ENCODE measurements at places on chromosomes 16 and 17.
A peak's percentile ranks its signal among the peaks of the same experiment; 100 is the strongest.

- DNase-seq: no peak
Measured at GRCh38 chr16:50667497-50668367, 13.4 kb downstream of the SNX20 start.

DNA sequence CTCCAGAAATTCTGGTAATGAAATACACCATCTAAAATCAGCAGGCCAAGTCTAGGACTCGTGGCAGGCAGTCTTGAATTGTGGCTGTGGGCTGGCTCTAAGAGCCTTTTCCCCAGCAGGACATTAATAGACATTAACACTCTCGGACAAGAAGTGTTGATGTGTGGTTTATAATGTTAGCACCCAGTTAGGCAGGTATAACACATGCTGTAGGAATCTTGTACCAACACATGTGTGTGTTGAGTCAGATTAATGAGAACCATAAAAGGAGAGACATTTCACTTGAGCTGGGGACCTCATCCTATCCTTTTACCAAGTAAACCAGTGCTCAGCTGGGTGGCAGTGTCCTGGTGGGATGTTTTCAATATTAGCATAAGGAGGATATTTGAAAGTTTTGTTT is 264.5 kb downstream of the FTO start:
- DNase-seq: no peak

DNA sequence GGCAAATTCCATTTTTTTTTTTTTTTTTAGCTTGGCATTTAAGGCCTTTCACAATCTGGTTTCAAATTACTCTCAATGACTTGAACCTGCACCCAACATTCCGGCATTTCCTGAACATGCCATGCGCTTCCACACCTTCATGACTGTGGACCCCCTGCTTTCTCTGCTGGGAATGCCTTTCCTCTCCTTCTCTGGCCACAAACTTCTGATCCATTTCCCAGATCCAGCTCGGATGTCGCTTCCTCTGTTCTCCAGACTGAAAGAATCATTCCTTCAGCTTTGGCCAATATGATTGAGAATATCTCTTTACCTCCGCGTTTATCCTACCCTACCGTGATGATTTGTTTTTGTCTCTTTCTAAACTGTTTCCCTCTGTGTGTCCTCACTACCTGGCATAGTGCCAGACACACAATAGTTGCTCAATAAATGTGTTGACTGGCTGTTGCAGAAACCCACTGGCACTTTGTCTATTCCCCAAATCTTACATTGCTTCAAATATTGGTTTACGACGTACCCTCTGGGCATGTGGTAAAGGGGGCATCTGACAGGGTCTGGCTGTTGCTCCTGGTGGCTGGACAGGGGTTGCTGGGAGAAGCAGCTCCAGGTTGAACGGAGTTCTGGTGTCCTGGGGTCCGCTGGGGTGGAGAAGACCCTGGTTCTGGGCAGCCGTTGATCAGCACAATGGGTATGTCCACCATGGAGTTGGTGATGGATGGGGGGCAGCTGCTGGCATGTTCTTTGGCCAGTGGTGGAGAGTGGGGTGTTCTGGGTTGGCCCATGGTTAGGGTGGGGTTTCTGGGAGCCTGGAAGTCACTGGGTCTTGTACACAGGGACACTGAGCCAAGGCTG is 14.7 kb downstream of the TNS4 start:
- DNase-seq: no peak

- DNase-seq: no peak
Measured at GRCh38 chr17:28133562-28133970, 91.1 kb downstream of the NLK start.

DNA sequence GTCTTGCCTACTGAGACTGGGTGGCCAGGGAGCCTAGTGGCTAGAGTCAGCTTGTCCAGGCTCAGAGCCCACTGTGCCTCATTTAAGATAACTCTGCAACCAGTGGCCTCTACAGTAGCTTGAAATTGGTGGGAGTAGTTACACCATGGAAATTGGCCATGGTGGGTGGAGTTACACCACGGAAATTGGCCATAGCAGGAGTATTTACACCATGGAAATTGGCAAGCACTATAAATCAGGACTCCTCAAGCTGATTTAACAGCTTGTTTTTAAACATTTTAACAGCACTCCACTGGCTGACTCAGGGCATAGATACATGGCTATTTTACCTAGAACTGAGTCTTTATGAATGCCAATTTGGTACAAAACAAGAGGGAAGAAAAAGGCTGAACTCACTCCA is 27.7 kb upstream of the AKTIP start:
- DNase-seq: no peak

DNA sequence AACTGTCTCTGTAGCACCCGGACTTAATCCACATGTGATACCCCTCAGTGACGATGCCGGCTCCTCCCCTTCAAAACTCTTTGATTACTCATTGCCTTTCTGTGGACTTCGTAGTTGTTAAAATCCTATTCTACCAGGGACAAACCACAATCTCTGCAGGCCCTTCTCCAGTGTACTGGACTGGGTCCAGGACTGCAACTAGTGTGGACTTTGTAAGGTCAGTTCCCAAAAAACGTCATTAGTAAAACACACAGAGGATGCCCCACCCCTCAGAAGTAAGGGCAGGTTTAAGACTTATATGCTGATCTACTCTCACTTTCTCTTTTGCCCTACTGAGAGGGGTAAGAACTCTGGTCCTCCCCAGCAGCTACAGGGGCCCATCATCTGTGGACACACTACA is 10.5 kb upstream of the NUDT7 start:
- DNase-seq: no peak

DNA sequence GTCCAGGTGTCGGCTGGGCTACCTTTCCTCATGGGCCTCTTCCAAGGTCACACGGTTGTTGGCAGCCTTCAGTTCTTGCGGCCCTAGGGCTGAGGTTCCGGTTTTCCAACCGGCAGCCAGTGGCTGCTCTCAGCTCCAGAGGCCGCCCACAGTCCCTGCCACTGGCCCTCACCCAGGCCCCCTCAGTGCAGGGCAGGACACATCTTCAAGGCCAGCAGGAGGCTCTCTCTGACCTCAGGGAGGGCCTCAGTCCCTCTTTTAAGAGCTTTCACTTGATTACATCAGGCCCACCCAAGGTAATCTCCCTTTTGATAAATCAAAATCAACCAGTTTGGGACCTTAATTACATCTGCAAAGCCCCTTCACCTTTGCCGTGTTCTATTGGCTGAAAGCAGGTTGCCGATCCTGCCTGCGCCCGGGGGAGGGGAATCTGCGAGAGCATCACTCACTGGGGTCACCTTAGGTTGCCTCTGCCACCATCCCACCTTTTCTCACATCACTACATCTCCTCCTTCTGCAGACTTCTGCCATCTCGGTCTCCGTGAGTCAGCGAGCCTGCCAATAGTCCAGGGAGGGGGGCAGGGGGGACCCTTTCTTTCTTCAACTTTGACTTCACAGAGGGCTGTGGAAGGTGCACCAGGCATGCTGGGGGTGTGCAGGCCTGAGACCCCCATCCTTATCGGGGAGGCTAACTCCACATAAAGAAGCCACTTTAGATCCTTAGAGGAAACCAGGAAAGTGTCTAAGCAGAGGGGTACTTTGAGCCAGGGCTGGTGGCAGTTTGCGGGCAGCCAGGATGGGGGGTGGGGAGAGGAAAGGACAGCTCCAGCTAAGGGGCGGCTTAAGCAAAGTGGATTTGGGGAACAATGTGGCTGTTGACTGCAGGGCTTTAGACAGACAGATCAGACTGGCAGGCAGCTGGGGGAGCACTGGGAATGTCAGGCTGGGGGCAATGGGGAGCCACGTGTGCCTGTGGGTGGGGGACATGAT is 28.8 kb upstream of the NXPH3 start:
- DNase-seq: no peak

DNA sequence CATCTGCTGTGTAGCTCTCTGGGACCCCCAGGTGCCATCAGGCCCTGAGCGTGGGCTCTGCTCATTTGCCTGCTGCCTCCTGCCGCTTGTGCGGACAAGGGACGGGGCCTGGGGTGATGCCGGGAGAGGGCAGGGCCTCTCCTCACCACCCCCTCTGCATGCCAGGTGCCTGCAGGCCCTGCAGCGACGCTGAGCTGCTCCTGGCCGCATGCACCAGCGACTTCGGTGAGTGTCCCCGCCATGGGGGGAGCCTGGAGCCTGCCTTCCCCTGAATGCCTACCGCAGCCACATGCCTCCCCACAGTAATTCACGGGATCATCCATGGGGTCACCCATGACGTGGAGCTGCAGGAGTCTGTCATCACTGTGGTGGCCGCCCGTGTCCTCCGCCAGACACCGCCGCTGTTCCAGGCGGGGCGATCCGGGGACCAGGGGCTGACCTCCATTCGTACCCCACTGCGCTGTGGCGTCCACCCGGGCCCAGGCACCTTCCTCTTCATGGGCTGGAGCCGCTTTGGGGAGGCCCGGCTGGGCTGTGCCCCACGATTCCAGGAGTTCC is 1.9 kb downstream of the METRN start:
- no peak for DNase-seq

DNA sequence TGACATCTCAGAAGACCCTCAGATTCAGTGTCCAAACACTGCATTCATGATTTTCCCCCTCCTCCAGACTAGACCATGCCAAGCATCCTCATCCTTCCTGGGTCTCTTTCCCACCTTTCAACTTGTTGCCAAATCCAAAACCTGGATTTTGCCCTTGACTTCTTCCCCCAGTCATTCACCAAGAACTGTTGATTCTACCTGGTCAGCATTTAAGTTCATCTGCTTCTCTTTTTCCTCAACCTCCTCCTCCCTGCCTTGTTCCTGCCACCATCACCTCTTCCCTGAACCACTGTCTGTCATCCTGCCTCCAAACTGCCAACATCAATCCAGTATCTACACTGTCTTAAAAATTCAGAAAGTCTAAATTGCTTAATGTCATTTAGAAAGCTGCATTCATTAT is 20.9 kb downstream of the CHST4 start:
- no peak for DNase-seq

DNA sequence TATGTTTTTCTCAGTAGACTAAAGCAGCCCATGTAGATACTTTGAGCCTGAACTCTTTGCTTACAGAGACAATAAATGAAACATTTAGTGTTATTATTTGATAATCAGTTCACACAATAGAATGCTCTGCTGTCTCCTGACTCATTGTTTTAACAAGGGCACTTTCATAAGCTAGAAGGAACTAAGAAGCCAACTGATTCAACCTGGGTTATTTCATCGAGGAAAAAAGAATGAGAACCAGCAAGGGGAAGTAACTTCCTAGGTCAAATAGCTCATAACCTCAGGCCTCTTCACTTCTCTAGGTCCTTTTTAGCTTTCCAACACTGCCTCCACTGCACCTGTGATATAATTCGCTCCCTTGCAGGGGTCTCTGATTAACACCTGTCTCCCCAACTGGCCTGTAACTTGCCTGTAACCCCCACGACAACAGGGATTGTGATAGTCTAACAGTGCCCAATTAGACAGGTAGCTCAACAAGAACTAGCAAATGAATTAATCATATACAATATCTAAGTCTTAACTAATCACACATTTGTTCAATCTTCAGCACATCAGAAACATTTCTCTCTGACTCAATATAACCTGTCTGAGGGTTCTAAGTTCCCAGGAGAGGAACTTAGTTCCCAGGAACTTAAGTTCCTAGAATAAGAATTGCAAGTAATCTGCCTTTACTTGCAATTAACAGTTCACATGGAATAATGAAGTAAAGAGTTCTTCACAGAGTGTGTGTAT is 34.8 kb downstream of the RFFL start:
- DNase-seq: no peak

GRCh38 chr16:87757841-87758426 is 7.9 kb downstream of the KLHDC4 start:
- no peak for DNase-seq

DNA sequence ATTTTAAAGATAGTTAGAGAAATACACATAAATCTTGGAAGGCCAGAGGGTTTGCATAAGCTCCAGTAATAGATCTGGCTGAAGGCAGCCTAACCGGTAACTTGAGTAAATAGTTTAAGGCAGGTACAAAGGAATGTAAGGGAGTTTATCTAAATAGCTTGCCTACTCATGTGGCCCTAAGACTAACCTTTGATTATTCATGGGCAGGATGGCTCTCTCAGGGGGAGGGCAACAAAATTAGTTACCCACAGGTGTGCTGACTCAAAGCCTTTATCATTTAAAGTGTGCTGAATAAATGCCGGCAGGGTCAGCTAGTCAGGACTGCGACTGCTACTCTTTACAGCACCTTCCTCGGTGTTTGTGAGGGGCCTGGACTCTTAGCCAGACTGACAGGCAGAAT is 761.3 kb upstream of the KIF2B start:
- DNase-seq: no peak

- DNase-seq: no peak
Measured at GRCh38 chr16:55656691-55657092, 904 bp downstream of the SLC6A2 start.

- DNase-seq: no peak
Measured at GRCh38 chr17:30886187-30886586, 19.9 kb downstream of the TEFM start.

DNA sequence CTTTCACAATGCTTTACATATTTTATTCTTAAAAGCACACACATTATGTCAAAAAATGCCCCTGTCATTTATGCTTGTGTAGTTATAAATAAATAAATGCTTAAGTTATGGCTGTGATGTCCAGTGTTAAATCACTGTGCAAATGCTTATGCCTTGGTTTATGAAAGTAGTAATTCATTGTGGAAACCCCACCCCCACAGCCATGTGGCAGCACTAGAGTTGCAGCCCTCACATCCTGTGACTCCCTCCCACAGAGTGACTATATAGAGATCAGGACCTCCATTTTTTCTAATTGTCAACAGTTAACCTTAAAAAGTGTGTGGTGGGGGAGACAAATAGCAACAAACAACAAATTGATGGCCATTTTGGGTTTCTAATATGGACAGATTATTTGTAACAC is 2.4 kb downstream of the SKAP1 start:
- peak; percentile 75 for DNase-seq

DNA sequence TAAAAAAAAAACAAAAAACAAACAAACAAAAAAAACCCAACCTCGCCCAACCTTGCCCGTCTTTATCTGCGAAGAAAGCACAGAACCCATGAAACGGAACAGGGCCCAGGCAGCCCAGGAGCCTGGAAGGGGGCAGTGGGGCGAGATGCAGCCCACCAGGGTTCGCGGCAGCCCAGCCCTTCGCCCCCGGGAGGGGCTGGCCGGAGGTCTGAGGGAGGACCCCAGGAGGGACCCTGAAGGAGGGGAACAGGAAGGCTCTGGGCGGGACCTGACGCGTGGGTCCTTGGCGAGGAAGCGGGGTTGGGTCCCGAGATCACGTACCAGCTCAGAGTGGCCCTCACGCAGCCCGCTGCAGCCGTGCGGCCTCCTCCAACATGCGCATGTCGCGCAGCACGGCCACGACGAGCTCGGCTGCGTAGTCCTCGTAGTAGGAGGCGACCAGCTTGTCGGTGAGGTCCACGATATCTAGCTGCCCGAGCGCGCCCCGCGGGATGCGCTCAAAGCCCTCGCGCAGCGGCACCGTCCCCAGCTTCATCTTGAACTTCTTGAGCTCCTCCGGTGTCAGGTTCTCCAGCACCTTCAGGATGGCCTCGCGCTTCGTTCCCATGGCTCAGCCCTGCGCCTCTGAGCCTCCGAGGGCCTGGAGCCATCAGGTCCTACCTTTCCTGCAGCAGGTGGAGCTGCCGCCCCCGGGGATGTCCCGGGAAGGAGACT is at the start of gene PYDC1:
TSS of gene PYDC1 (minus strand) at position 714 of the 714 bp plus-strand sequence. CDS start at position 607, 107 bp downstream.
- peak; percentile 26 for DNase-seq

- DNase-seq: no peak
Measured at GRCh38 chr17:289409-289808, 63.2 kb downstream of the RPH3AL start.

- DNase-seq: peak; percentile 17
Measured at GRCh38 chr16:67613808-67614207, 31.1 kb upstream of the CARMIL2 start.

- peak; percentile 72 for DNase-seq
Measured at GRCh38 chr17:29622337-29623282, at the start of gene CORO6. Gene CORO6, minus strand, starts transcription at chr17:29622912. Its CDS starts 1,491 bp downstream, at chr17:29621421.

GRCh38 chr16:3881499-3881990 is 1.0 kb upstream of the CREBBP start:
- no peak for DNase-seq

- no peak for DNase-seq
Measured at GRCh38 chr16:6297666-6298410, 1034.8 kb upstream of the RBFOX1 start.
